Activated T-helper 2 cell treated with anti-CD3 and anti-CD28 coated beads, Interferon-gamma antibody, Interleukin-2, Interleukin-4, amounts not matched to agents 10 μg/mL and 5 μg/mL and 100 μg/mL, durations not matched to agents 14 hours and 24 hours and 36 hours (primary cell): ENCODE measurements at places on chromosomes 1 and 21. TPM values are rescaled to one million over a fixed set of nuclear protein-coding genes. Genes with fewer than 3 reads are reported as not detected.

The HCRTR1 gene
- total RNA-seq: not detected in 2 replicates

The PARS2 gene
- 6.1 and 6.4 TPM in 2 replicates for total RNA-seq

The LDLRAD1 gene
- total RNA-seq: not detected in 2 replicates

The MIA3 gene
- total RNA-seq: 40.6 and 44.4 TPM in 2 replicates

The LYPD8 gene
- total RNA-seq: not detected in 2 replicates

The PPFIA4 gene
- 33.4 and 35.1 TPM in 2 replicates for total RNA-seq

The EPHB2 gene
- total RNA-seq: not detected in 2 replicates

The OR2T33 gene
- not detected in 2 replicates for total RNA-seq

The ECM1 gene
- 1.6 and 1.8 TPM in 2 replicates for total RNA-seq

The SNX7 gene
- not detected in 2 replicates for total RNA-seq

The PTGFRN gene
- total RNA-seq: 19.1 and 23.2 TPM in 2 replicates

- DNase-seq: no peak
Measured at GRCh38 chr1:230072866-230073265, 5.8 kb downstream of the GALNT2 start.

DNA sequence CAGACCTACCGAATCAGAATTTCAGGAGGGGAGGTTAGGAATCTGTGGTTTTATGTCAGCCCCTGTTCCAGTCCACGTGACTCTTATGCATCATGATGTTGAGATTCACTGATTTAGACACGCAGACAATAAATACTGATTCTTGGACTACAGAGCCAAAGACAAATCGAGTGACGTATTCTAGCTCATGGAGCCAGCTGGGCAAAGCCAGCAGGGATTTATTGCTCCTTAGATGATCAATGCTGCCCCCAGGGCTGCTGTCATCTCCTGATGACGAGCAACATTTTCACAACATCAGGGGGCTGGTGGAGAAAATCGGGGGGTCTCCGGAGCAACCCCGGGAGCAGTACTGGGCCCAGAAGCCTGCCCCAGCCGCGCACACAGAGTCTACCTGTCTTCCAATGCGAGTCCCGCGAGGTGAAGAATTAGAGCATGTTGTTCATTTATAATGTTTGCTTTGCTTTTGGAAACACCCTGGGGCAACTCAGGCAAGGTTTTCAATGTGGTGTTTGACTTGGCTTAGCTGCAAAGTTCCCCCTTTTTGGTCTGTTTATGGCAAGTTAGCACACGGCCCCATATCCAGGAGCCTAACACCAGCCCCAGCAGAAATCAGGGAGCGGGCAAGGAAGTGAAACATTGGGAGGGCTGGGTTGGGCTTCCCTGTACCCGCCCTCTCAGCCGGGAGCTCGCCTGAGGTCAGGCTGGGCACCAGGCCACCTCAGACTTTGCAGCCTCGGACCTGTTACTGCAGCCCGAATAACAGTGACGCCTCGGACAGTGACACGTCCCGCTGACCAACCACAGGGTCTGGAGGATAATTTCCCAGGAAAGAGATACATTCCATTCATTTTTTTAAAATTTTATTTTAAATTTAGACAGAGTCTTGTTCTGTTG is 19.9 kb upstream of the CLDN14 start:
- no peak for DNase-seq

- no peak for DNase-seq
Measured at GRCh38 chr1:160101717-160102522, 3.5 kb upstream of the IGSF8 start.

- no peak for DNase-seq
Measured at GRCh38 chr1:204568576-204569315, 52.5 kb downstream of the MDM4 start.

GRCh38 chr1:245807954-245808719 is 653.4 kb downstream of the KIF26B start:
- no peak for DNase-seq

- DNase-seq: no peak
Measured at GRCh38 chr1:109714661-109715372, 2.8 kb downstream of the GSTM5 start.

DNA sequence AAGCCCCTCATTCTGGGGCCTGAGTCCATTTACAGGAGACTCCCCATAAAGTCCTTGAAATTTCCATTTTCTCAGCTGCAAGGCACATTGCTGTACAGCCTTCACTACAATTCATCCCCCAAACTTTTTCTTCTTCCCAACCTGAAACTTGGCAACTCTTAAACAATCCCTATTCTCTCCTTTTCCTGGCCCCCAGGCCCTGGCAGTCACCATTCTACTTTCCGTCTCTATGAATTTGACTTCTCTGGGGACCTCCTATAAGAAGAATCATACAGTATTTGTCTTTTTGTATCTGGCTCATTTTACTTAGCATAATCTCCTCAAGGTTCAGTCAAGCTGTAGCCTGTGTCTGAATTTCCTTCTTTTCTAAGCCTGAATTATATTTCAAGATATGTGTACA is 332.9 kb downstream of the PCP4 start:
- DNase-seq: no peak

DNA sequence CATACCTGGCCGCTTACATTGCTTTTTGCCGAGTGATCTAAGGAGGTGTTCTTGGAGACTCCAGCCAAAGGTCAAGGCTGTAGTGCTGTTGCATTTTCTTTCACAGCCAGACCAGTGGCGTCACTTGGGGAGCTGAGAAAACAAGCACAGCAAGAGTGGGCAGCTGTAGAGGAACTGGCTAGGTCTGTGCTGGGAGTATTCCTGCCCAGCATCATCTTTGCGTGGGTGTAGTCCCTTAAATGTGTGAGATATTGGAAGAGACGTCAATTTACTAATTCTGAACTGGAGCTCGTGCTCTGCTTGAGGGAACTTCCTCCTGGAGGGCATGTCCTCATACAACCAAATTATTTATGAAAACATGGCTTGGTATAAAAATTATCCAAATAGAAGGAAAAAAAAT is 10.2 kb downstream of the UBIAD1 start:
- DNase-seq: no peak

- DNase-seq: no peak
Measured at GRCh38 chr21:40647706-40648105, 199.3 kb downstream of the DSCAM start.

DNA sequence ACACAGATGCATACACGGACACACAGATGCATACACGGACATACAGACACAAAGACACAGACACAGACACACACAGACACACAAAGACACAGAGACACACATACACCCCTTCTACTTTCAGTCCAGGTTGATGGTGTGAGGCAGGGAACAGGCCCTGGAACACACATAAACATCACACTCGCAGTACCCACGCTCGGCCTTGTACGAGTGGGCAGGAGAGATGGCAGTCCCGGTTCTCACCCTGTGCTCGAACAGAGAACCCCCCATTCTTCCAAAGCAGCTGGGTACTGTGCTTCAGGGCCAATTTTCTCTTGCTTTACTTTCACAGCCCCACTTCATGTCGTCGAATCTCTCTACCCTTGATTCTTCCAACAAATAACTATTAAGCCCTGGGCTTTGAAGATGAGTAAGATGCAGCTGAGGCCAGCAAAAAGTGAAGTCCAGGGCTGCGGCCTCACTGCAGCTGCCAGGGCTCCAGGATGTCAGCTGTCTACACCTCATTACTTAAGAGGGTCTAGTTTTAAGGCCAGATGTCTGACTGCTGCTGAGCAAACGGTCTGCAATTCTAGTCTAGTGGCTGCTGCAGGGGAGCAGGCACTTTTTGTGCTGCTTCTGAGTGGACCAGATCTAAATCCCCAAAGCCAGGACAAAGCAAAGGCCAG is 90.1 kb downstream of the PGBD5 start:
- DNase-seq: no peak

GRCh38 chr1:54965624-54966340 is 14.6 kb upstream of the TMEM61 start:
- no peak for DNase-seq

DNA sequence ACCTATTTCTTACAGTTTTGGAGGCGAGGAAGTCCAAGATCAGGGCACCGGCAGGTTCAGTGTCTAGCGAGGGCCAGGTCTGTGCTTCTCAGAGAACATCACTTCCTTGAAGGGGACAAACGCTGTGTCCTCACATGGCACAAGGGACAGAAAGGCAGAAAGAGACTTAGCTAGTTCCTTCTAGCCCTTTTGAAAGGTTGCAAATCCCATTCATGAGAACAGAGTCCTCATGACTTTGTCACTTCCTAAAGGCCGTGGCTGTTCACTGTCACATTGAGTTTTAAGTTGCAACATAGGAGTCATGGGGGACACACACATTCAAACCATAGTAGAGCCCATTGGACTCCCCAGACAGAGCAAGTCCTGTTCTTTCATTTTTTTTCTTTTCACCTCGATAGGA is 27.4 kb downstream of the PER3 start:
- DNase-seq: no peak

GRCh38 chr1:54228638-54229079 is 28.7 kb downstream of the MRPL37 start:
- no peak for DNase-seq

DNA sequence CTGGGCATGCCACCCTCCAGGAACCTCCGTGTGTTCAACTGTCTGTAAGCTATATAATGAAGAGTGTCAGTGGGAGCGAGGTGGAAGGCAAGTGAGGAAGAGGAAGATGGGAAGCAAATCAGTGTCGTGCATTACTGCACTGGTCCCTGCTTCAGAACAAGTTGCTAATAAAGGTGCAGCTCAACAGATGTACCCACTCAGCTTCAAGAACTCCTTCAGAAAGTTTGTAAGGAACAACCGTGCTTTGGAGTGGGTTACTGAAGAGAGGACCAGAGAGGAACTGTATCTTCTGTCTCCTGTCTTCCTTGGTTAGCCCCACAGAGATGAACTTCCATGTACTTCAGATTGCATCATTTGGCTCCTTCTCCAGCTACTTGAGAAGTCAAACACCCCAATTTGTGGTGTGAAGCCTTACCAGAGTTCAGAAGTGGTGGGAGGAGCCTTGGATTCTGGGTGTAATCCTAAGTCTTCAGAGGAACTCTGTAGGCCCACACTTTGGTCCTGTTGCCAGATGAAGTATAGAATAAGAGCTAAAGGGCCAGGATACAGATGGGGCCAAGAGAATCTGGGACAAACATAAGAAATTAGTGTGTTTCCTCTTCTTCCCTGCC is 290.5 kb upstream of the PROX1 start:
- DNase-seq: no peak

- DNase-seq: no peak
Measured at GRCh38 chr1:51312718-51313117, 17.6 kb downstream of the TTC39A start.

DNA sequence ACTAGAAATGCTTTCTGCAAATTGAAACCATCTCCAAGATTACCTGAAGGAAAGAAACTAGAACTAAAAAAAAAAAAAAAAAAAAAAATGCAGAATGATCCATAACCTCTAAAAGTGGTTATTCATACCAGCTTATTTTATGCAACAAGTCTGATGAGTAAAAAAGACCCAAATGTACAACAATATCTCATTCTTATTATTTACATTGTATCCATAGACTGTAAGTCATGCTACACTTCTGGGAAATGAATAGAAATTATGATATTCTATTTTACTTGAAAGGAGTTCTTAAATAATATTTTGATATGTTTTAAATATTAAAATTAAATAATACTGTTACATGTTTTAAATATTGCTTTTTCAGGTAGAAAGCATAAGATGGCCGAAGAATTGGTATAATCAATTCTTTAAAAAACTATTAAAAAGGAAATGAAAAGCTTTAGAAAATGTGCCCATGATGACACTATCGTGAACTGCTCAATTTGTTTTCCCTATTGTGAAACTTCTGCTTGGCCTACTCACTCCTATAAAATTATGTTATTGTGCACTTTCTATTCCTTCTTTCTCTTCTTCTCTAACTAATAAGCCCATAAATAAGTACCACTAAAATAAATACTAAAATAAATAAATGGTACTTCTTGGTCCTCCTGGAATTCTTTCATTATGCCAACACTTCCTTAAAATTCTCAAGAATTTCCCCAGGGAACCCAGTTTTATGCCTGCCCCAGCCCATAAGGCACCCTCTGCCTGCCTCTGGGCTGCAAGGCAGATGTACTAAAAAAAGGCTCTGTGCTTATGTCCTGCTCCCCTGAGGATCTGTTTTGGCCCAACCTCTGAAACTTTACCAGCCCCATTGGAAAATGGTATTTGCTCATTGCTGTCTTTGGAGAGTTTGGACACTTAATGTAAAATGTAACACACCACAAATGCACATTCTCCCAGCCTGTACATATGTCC is 18.1 kb downstream of the SAMSN1 start:
- DNase-seq: no peak

- no peak for DNase-seq
Measured at GRCh38 chr1:81690676-81691453, 109.9 kb upstream of the ADGRL2 start.

GRCh38 chr1:104923075-104923474 is 1173.4 kb downstream of the AMY1C start:
- no peak for DNase-seq

DNA sequence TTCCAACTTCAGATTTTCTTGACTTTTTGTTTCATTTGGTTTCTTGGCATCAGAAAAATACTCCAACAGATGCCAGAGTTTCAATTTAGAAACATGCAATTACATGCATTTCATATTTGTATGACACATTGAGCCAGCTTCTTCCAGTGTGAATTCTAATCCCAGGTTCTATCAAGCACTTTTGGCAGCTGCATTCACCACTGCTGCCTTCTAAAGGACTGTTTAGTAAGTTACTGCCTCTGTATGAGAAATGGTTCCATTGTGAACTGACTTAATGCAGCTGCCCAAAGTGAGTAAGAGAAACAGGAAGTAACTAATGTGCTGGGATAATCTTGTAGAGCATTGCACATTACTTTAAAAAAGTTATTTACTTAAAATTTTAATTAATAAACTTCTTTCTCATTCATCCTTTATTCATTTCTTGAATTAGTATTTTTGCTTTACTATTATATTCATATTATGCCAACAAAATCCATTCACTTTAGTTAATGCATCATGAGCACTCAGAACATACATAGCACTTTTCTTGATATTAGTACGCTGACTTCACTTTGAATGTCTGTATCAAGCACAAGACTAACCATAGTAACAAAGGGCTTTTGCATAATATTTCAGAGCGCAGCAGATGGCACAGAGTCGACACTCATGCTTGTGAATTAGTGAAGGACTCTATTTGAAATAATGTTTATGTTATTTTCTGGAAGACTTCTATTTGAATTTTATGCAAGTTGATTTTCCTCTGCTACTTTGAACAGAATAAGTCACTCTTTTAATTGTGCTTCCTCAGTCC is 9.8 kb downstream of the RGS18 start:
- DNase-seq: no peak

DNA sequence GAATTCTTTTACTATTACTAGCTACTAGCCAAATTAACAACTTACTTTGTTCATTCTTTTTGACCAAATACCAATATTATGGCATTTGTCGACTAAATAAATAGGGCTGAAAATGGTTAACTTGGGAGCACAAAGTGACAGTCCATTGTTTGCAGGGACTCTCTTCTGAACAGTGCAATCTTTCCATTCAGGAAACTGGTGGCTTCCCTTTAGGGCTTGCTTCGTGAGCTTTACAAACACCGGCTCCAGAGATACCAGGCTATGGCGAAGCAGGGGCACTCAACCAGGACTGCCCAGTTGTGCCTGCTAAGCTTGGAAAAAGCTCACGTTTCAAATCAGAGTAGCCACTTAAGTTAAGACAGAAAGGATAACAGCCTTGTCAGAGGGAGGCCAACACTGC is 12.3 kb downstream of the RAB42 start:
- no peak for DNase-seq

DNA sequence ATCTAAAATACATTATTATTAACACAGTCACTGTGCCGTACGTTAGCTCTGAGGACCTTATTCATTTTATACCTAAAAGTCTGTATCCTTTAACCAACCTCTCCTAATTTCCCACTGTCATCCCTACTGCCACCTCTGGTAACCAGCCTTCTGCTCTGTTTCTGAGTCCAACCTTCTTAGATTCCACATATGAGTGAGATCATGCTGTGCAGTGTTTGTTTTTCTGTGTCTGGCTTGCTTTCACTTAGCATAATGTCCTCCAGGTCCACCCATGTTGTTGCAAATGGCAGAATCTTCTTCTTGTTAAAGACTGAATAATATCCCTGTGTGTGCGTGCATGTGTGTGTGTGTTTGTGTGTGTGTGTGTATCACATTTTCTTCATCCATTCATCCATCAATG is 64.2 kb downstream of the ETS2 start:
- no peak for DNase-seq
